ENCODE measurements at places on chromosomes 1 and 21.

- no peak for DNase-seq
Measured at GRCh38 chr21:32214654-32215305, 64.1 kb downstream of the MIS18A start.

- no peak for DNase-seq
Measured at GRCh38 chr1:232521660-232522059, 108.3 kb downstream of the SIPA1L2 start.

GRCh38 chr1:6281511-6282402 is 20.9 kb upstream of the GPR153 start:
- DNase-seq = no peak

- no peak for DNase-seq
Measured at GRCh38 chr1:234900595-234900994, 228.0 kb downstream of the TOMM20 start.

DNA sequence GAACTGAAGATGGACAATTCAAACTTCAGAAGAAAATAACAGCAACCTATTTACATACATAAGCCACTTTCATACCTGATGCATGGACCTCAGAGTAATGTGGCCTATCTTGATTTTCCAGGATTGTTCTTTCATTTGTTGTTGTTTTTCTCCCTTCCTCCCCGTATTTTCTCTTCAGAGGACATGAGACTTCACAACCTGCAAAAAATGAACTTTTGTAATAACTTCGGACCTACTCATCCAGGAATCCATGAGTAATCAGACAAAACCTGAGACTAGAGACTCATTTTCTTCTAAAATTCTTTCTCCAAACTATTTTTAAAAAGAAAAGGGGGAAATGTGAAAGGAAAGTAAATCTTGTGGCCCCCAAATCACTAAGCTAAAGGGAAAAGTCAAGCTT is 17.6 kb upstream of the PLA2G5 start:
- DNase-seq = no peak

- no peak for DNase-seq
Measured at GRCh38 chr1:178684542-178685000, 40.5 kb upstream of the RALGPS2 start.

GRCh38 chr1:64856553-64856952 is 109.8 kb downstream of the JAK1 start:
- no peak for DNase-seq

DNA sequence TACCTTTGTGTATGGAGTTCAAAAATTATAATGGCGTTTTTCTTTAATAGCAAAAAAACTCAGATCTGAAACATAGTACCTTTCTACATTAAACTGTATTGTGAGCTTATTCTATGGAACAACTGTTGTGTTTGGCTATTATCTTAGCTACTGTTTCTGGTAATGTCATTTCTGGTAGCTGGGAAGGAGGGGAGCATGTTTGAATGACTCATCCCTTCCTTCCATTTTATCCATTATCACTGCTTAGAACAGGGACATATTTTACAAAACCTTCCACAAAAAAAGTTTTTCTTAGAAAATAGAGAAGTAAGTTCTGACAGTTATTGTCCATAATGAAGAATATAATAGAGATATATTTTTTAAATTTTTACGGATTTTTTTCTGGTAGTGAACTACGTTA is 128.3 kb downstream of the NRDC start:
- no peak for DNase-seq

DNA sequence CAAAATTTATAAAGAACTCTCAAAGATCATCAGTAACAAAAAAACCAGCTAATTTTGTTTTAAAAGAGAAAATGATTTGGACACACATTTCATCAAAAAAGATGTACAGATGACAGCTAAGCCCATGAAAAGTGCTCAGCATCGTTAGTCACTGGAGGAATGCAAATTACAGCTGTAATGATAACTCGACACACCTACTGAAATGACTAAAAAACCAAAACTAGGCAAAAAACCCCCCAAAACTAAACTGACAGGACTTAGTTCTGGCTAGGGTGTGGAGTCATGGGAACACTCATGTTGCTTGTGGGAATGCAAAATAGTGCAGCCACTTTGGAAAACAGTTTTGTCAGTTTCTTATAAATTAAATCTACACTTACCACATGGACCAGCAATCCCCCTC is 59.5 kb downstream of the CNIH3 start:
- no peak for DNase-seq

DNA sequence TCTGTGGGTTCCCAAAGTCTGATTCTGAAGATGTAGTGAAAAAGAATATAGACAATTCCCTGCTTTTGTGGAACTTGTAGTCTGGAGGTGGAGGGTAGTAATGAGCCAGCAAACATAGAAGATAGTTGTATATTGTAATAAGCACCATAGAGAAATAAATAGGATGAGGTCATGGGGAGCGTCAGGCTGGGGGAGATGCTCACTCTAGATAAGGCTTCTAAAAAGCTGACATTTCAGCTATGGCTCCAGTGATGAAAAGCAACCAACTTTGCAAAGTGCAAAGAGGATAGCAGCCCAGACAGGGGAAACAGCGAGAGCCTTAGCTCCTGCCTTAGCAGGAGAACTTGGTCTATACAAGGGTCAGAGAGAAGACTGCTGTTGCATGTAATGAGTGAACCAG is 98.0 kb upstream of the RALGPS2 start:
- DNase-seq = no peak

GRCh38 chr1:212179394-212180076 is 105.7 kb upstream of the PPP2R5A start:
- no peak for DNase-seq

DNA sequence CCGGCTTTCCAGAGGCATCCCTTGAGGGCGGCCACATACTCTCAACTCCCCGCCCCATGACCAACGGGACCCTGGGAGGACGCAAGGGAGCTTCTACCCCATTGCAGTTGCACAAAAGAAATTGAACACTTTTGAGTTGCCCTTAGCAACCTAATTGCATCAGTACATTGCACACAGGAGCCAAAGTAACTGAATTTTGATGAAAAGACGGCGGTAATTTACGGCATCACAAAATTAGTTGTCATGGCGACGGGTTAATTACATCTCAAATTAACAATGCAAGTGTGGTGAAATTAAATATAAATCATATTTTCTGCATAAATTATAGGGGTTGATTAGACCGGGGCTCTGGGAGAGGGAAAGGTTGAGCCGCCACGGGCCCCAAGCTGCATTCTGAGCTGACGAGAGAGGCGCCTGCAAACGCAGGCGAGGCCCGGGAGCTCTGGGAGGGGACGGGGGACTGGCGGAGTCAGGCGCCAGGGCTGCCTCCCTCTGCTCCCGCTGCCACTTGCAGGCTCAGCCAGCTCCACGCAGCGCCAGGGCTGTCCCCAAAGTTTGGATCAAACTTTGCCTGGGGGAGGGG is 61.4 kb downstream of the CASZ1 start:
- no peak for DNase-seq

- no peak for DNase-seq
Measured at GRCh38 chr1:14780271-14780670, 181.8 kb downstream of the KAZN start.

- DNase-seq = no peak
Measured at GRCh38 chr1:206422525-206422924, 47.8 kb upstream of the IKBKE start.

DNA sequence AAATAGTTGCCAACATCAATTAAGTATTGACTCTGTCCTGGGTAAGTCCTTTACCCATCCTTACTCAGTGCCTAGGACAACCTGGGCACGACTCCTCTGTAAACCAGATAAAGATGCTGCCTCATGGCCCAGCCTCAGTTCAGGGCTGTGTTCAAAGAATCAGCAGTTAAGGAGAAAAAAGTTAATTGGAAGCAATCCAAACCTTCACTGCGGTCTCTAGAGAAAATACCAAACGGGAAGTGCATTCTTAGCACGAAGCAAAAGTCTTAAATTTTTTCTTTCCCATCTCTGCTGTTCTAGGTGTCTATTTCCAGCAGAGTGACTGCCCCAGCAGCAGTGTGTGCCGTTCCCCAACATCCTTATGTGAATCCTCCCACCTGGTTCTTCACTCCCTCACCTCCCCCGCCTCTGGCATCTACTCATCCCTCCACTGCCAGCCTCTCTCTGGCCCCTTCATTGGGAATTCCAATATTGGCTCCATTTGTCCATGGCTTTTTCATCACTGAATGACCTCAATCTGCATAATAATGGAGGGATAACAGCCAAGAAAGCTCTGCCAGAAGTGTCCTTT is 23.2 kb downstream of the KANK4 start:
- no peak for DNase-seq

DNA sequence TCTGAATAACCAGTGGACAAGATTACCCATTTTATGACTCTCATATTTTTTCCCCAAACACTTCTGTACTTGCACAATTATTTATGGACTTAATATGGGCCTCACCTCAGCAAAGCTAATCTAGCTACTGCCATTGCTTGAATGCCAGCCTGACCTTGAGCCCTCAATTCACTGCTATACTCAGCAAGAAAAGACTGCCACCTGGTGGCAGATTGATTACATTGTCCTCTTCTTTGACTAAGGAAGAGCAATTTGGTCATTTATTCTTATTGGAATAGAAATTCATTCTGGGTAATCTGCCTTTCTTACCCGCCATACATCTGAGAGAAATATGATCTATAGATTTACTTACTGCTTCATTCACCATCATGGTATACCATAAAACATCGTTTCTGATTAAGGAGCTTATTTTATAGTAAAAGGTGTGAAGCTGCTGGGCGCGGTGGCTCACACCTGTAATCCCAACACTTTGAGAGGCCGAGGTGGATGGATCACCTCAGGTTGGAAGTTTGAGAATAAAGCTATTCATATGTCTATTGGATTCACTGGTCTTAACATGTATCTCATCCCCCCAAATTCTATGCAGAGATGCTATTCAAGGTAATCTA is 32.9 kb upstream of the DIPK1A start:
- no peak for DNase-seq

DNA sequence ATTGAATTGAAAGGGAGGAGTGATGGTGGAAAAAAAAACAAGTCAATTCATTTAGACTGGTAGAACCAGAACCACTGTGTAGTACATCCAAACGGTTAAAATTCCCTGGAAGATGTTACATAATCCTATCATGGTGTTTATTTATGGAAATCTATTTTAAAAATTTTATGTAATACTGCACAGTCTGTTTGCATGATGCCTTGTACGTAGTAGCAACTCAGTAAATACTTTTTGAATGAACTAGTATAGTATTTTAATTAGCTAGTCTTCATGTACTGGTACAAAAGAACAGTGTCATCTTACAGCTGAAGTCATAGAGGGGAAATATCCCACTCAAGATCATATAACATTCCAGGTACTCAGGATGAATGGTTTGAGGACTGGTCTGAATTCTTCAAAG is 27.0 kb upstream of the IER5 start:
- DNase-seq = no peak

GRCh38 chr1:31714442-31715086 is 10.7 kb upstream of the COL16A1 start:
- peak; percentile 56 for DNase-seq

DNA sequence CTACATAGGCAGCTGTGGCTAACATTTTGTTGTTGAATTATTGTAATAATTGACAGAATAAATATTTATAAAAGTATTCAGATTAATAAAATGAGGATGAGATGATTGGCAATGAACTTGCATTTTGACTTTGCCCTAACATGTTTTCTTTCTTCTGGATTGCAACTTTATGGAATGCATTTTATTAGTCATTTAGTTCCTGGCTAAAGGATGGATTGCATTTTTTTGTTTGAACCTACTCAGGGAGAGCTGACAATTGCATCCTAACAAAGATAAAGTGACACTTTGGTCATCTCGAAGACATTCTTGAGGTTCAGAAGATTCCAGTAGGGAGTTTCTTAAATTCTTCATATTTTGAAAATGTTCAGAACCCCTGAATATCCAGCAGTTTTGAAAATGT is 37.5 kb downstream of the PGM1 start:
- no peak for DNase-seq

DNA sequence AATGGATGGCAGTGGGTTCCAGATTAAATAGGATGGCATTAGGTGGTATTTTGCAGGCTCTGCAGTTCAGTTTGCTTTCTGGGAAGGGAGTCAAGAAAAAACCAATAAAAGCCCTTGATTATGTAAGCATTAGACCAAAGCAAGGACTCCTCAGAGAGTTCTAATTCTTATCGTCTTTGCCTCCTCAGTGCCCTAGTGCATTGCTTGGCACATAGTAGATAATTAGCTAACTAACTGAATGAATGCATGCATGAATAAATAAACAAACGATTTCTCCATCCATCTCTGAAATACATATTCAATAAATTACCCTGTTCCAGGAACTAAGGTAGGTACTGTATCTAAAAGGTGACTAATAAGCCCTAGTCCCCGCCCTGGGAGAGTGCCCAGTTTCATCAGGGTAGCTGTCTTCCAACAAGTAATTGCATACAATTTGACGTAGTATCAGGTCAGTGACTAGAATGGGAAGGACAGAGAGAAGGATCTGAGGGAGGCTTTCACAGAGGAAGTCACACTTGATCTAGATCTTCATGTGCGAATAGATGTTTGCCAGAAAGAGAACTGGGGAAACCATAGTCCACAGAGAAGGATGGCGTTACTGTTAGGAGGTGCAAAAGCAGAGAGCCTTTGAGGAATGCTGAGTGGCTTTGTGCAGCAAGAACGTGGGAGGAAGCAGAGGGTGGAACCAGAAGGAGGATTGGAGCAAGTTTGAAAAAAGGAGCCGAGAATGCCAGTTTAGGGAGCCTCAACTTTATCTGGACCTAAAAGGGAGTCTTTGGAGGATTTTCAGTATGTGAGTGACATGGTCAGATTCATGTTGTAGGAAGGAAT is 111.4 kb downstream of the TBX19 start:
- no peak for DNase-seq

GRCh38 chr1:232591344-232591743 is 38.6 kb downstream of the SIPA1L2 start:
- DNase-seq = no peak

- DNase-seq = no peak
Measured at GRCh38 chr1:24463776-24464735, 38.6 kb upstream of the RCAN3 start.

DNA sequence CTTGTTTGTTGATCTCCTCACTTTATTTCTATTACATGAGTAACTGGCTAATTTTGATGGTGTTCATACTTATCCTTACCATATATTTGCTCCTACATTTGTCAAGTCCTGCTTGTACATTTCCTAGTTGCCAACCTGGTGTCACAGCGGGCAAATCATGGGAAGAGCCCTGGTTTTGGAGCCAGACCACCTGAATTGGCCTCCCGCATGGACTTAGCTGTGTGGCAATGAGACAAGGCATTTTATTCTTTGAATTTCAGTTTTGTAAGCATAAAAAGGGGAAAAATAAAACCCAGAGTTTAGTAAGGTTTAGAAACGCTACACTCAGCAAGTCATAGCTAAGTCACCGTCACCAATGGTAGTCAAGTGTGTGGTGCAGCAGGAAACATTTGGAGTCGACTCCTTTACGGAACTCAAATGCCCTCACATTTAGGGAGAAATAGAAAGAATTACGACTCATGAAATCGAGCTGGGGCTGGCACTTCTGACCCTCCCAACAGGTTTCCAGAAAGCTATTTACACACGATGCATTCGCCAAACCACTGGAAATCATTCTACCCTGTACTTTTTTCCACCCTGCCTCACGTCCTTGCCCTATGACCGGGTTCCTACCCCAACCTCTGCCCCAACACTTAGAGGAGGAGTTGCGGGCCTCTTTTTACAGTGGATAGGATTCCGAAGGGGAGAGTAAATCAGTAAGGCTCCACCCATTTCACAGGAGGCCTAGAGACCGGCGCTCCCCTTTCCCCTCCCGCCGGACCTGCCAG is 492 bp upstream of the PGM1 start:
- no peak for DNase-seq

All from activated T-cell treated with anti-CD3 and anti-CD28 coated beads, Interleukin-2, amount 50 U/mL, for 48 hours (primary cell).